ENCODE measurements at places on chromosomes 1 and 21.

- no peak for DNase-seq
Measured at GRCh38 chr1:25531082-25531461, 12.3 kb upstream of the LDLRAP1 start.

DNA sequence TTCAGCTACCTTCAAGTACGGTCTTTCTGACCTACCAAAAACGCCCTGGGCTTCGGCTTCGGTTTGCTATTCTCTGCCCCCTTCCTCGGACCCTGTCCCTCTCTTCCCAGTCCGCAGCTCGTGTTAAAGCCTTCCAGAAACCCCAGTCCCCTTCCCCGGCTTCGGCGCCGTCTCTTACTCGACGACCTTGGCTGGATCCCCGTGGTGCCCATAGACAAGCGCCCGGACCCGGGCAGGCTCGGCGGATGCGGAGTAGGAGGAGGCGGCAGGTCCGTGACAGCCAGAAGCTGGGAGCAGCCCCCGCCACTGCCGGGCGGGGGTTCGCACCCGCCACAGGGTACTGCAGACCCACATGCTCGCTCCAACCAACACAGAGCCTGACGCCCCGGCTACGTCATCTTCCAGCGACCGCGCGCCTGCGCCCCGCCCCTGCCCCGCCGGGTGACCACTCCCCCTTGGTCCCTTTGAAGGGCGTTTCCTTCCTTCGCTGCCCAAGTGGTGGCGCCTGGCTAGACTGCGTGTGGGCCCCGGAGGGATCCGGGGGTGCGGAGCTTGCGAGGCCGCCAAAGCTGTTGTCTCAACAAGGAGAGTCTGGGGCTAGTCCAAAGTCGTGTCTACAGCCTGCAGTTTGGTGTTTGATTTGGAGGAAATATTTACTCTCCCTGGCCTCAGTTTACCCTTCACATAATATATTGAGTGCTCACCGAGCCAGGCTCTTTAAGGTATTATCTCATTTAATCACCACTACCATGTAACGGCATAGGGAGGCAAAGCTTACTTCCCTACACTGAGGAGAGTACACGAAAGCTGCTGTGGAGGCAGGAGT lies at the start of gene MECR:
Gene MECR, minus strand, starts transcription at position 382 of the 826 bp plus-strand sequence. Its CDS starts 28 bp downstream, at position 354.
- peak; percentile 75 for DNase-seq

DNA sequence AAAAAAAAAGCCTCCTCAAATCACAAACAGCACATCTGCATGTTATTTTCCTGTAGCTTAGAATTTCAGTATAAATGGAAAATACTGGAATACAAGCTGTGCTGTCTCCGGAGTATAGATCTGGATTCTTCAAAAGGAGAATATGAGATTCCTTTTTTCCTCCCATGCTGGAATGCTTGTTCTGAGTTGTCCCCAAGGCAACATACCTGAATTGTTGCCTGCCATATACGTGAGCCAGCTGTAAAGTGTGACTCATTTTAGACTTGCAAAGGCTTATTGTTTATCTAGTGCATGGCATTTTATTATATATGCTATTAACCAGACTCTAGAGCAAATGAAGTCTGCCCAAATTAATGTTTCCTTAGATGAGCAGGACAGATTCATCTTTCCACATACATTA lies 95.0 kb upstream of the C1orf105 start:
- DNase-seq, result no peak

GRCh38 chr1:185305419-185305818 lies 11.6 kb downstream of the IVNS1ABP start:
- DNase-seq, result no peak

GRCh38 chr1:70897273-70897672 lies 150.3 kb downstream of the PTGER3 start:
- DNase-seq, result no peak

- peak; percentile 77 for DNase-seq
Measured at GRCh38 chr1:203306089-203306964, 1.0 kb downstream of the BTG2 start.

GRCh38 chr1:12220890-12221289 lies 8.9 kb upstream of the VPS13D start:
- no peak for DNase-seq

GRCh38 chr1:30054126-30054525 lies 669.3 kb downstream of the MATN1 start:
- DNase-seq, result no peak

- no peak for DNase-seq
Measured at GRCh38 chr1:204130178-204130577, 21.7 kb downstream of the ETNK2 start.

GRCh38 chr21:43331962-43332828 lies 94.7 kb downstream of the SIK1 start:
- DNase-seq, result no peak

- DNase-seq, result no peak
Measured at GRCh38 chr1:3656450-3657095, 4.3 kb downstream of the TP73 start.

GRCh38 chr1:99852648-99853047 lies 2.5 kb downstream of the AGL start:
- DNase-seq, result no peak

GRCh38 chr1:101051688-101052638 lies 26.4 kb upstream of the DPH5 start:
- DNase-seq, result no peak

DNA sequence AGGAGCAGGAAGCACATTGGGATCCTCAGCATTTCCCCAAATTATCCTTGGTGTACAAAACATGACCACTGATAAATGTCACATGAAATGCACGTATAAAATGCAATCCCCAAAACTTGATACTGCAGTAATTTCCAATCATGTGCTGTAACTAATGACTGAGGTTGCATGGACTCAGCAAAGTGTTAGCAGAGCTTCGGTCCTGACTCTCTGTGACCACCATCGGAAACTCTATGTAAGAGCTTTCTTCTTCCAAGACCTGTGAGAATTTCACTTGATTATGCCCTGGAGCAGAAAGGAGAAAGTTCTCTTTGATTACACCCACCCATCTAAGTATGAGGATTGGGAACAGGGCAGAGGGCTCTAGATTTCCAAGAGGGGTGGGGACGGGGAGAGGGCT lies 908 bp downstream of the CD53 start:
- DNase-seq, result no peak

- DNase-seq, result no peak
Measured at GRCh38 chr1:80158771-80159170, 1152.2 kb upstream of the ADGRL4 start.

GRCh38 chr21:28226563-28226962 lies 766.1 kb downstream of the LTN1 start:
- DNase-seq, result no peak

DNA sequence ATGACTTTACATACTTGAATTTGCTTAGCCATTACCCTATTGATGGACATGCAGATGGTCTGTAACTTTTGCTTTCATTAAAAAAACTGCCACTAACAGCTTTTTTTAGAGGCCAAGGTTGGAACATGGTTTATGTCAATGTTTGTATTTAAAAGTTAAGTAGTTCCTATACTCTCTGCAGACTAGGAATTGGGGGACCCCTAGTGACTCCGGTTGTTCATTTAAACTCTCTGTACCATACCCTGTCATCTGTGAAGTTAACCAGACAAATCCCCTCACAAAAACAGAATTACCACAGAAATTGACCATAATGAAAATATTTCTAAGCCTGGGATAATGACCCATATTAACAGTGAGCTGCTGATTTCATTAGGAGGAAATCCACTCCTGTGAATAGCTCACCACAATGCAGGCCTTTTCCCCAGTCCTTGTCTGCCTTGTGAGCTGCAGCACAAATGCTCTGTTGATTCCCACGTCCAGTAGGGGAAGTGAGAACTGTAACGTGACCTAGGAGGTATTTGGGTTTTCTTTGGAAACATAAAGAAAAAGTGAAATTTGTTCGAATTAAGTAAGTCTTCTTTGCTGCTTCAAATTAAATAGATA lies 30.2 kb upstream of the CD101 start:
- no peak for DNase-seq

DNA sequence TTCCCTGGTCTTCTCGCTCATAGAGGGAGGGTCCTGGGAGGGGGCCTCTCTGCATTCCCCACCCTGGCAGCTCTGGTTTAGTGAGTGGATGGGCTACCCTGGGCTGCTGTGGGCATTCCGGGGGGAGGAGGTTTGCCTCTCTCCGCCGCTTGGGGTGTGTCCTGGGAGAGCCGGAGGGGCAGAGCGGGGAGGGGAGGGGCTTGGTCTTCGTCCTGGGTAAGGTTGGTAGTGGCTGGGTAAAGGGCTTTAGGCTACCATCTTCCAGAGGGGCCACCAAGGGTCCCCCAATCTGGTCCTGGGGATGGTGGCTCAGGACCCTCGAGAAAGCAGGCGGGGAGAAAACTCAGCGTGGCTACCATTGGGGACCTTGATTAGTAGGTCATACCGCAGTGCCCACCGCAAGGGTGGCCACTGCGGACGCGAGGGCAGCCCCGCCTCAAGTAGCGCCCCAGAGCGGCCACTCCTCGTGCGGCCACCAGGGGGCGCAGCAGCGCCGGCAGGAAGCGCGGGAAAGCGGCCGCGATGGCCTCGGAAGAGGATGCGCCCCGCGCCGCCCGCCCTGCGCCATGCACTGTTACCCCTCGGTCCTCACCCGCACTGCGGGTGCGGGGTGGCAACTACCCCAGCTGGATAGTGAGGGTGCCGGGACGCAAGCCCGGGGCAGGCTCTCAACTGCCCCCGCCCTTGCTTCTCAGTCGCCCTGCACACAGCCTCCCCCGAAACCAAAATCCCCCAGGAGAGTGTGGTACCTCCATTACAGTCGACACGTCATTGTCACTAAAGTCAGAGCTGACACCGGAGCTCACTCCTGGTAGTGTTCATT lies 44.1 kb upstream of the SLC25A33 start:
- DNase-seq, result no peak

- no peak for DNase-seq
Measured at GRCh38 chr1:151327903-151328674, 873 bp upstream of the PI4KB start.

- no peak for DNase-seq
Measured at GRCh38 chr21:27555996-27556395, 589.1 kb upstream of the ADAMTS5 start.

- no peak for DNase-seq
Measured at GRCh38 chr1:63893976-63894375, 120.2 kb downstream of the ROR1 start.

GRCh38 chr1:243946946-243947345 lies 96.9 kb upstream of the AKT3 start:
- DNase-seq, result no peak

- DNase-seq, result no peak
Measured at GRCh38 chr1:3234956-3235355, 166.0 kb downstream of the PRDM16 start.

- DNase-seq, result no peak
Measured at GRCh38 chr1:176959191-176959820, 205.2 kb downstream of the ASTN1 start.

- no peak for DNase-seq
Measured at GRCh38 chr1:21457654-21458053, 17.7 kb downstream of the NBPF3 start.

DNA sequence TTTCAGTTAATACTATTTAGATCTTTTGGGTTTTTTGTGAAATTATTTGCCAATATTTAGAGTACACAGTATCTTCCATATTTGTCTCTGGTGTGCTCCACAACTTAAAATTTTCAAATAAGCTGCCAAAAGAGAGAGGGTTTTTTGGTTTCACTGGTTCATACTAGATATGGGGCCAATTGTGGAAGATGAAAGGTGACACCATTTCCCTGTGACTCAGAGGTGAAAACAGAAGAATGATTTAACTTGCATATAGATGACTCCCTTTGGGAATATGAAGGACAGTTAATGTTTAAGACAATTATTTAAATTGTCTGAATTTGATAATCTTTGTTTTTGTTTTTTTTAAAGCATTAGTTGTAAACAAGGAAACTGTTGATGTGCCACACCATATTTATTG lies 37.5 kb downstream of the IVNS1ABP start:
- DNase-seq, result peak; percentile 2

DNA sequence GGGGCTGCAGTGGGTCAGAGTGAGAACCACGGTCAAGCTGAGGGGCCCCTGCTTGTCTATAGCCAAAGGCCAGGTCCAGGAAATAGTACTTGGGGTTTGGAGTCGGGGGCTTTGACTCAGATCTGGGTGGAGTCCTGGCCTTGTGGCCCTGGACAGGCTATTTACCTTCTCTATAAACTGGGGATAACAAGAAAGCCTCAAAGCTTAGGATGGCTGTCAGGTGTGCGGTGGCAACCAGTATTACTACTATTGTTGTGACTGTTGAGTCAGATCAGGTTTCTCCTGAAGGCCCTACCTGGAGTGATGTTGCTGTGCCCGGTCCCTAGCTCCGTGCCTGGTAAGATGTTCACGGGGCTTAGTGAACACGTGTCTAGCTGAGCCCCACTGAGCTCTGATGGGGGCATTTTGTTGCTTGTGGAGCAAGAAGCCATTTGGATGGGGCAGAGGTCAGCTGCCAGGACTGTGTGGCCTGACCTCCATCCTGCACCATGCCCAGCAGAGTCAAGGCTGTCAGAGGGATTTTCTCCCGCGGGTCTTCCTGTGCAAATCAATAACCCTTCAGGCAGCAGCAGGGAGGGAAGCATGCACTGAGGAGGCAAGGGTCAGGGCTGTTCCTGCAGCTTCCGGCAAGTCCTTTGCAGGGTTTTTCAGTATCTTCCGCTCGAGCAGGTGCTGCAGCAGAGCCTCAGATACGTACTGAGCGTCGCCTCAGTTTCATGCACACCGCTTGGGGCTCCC lies 170.3 kb downstream of the CAMTA1 start:
- no peak for DNase-seq

DNA sequence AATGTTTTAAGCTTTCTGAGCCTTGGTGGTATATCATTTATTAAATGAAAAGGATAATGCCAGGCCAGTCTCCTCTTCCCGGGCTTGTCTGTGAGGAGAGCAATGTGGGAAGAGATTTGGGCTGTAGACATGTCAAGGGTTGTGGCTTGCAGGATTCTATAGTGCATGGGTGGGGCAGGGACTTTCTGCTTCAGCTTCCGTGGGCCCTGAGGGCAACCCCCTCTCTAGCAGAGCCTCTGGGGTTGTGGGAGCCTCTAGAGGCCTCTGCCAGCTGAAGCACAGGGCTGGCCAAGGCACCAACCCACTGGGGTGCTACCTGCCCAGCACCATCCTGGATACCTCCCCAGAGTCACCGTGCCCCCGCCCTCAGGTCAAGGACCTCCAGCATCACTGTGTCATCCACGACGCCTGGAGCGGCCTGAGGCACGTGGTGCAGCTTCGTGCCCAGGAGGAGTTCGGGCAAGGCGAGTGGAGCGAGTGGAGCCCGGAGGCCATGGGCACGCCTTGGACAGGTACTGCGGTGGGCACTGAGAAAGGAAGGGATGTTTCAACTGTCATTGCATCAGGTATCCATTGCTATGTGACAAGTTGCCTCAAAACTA lies 30.6 kb downstream of the IL6R start:
- DNase-seq, result no peak

GRCh38 chr21:33241846-33242245 lies 12.1 kb downstream of the IFNAR2 start:
- no peak for DNase-seq

- DNase-seq, result no peak
Measured at GRCh38 chr1:165603810-165604209, 27.2 kb upstream of the MGST3 start.

GRCh38 chr1:8230292-8230621 lies 87.7 kb upstream of the SLC45A1 start:
- DNase-seq, result no peak

- DNase-seq, result no peak
Measured at GRCh38 chr1:5485436-5485835, 506.8 kb downstream of the NPHP4 start.
